ENCODE measurements at places on chromosomes 2 and 18.

DNA sequence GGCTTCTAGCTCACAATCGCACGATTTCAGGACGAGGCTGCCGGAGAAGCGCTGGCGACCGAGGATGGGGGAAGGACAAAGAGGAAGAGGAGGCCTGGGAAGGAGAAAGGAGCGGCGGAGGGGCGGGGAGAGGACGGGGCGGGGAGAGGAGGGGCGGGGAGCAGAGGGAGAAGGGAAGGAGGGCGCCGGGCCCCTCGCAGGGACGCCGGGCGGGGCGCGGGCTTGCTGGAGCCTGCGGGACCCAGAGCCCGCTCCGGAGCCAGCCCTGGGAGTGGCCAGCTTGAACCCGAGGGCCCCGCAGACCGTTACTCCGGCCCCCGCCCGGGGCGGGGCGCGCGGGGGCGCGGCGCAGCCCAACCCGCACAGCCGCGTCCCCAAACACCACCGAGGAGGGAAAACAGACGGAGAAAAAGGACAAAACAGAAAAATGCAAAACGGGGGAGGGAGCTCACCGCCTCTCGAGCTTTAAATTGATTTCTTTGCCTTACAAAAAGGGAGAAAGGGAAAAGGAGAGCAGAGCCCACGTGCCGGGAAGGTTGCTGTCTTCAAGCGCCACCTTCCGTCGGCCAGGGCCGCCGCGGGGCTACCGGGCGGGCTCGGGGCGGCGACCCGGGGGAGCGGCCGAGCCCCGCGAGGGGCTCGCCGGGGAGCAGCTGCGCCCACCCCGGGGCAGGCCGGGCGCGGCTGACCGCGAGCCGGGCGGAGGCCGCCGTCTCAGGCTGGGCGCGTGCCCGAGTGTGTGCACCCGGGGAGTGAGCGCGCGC is 781 bp upstream of the SOX11 start:
- DNase-seq = peak; percentile 22

GRCh38 chr18:13317801-13318200 is 99.2 kb downstream of the LDLRAD4 start:
- no peak for DNase-seq

DNA sequence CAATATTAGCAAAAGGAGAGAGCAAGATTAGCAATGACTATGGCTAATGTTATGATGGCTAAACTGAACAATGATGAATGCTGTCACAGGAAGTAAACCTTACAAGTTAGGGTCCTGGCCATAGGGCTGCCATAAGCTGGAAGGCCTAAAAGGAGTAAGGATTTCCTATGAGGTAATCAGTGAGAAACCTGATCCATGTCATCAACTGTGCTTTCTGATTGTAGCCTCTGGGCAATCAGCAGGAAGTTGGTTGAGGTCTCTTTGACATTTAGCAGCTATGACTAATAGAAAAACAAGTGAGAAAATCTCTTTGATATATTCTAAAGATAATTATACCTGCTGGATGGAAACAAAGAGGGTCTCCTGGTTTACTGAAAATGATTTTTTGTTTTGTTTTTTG is 193.0 kb downstream of the RAB3GAP1 start:
- DNase-seq = no peak

DNA sequence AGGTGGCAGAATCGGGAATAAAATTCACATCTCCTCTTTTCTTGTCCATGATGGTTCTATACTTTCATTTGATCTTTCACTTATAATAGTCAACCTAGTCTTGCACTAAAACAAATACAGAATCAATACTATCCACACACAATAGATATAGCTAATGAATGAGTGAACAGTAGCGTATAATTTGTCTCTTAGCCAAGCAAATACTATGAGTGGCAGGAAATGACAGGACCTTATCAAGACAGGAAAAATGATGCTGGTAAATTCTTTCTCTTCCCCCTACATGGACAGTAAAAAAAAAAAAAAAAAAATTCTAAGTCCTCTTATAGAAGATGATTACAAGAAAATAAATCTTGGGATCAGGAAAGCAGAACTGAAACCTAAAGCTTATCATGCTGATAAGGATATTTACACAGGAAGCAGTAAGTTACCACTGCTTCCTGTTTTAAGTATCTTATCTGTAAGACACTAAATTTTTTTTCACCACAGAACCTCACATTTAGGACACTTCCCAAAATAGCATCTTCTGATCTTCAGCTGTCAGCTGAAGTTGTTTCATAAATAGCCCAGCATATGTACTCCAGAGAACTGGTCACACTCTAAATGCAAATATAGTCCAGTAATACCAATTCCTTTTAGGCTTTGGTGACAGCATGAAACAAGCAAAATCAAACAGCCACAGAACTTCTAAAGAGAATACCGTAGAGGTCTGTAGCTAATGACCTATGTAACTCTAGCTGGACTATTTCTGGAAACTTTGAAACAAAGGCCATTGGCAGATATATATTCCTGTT is 27.0 kb downstream of the IRS1 start:
- DNase-seq = no peak

DNA sequence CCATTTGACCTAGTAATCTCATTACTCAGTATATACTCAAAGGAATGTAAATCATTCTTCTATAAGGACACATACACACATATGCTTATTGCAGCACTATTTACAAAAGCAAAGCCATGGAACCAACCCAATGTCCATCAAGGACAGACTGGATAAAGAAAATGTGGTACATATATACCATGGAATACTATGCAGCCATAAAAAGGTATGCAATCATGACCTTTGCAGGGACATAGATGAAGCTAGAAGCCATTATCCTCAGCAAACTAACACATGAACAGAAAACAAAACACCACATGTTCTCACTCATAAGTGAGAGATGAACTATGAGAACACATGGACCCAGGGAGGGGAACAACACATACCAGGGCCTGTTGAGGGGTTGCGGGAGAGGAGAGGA is 214.5 kb downstream of the NBAS start:
- DNase-seq = no peak

GRCh38 chr2:235958221-235958930 is 209.8 kb downstream of the GBX2 start:
- no peak for DNase-seq
